ENCODE measurements at places on chromosomes 7 and 10.

GRCh38 chr10:43955002-43955596 is 306.4 kb upstream of the ZNF32 start:
- DNase-seq, result no peak

GRCh38 chr10:121416071-121416470 is 182.2 kb downstream of the FGFR2 start:
- DNase-seq, result no peak

DNA sequence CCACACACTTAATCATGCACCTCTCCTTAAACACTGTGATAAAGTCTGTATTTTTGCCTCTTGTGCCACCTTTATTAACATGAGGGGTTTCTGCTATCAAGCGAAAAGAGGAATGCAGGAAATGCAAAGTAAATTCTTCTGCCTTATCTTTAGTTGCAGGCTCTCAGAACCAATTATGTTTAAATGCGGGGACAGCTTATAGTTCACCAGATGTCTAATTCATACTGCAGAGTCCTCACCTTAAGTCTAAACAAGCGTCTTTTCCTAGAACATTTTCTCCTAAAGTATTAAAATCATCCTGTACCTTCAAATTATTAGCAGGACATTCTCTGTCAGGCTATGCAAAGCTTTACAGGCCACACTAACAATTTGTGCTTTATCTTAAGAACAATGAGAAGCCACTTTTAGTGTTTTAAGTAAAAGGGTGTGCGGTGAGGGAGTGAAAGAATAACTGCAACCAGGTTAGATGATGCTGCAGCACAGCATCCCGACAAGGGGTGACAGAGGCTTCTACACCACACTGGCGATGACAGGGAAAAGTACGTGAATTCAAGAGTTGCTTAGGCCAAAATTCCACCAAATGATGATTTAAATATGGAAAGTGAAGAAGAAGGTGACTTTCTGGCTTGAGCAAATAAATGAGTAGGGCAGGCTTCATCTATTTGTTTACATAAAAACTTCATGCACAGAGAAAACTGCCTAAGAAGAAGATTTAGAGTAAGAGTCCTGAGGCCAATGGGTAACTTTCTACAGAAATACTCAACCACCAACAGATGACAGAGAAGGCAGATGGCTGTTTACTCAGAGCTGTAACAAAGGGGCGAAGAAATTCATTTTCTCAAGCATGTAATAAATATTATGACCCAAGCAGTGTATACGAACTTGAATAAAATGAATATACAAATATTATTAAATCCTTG is 36.0 kb downstream of the EZH2 start:
- no peak for DNase-seq

- no peak for DNase-seq
These were observed 469 bp upstream of the NOC3L start for GRCh38 chr10:94363251-94363565.

DNA sequence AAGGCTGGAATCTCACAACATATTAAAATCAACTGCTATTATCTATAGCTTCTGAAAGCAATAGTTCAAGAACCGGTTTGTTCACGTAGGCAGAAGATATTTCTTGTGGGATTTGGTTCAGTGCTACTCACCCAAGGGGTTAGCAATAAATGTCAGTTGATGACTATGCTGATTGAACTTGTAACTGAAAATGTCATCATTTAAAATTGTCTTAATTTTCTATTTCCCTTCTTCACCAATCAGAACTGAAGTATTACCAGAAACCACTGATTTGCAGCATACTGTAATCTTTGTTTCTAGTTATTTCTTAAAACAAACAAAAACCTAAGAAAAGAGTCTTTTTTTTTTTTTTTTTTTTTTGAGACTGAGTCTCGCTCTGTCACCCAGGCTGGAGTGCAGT is 46.1 kb downstream of the CPEB3 start:
- DNase-seq, result no peak
